ENCODE measurements at places on chromosomes 11 and 22.

DNA sequence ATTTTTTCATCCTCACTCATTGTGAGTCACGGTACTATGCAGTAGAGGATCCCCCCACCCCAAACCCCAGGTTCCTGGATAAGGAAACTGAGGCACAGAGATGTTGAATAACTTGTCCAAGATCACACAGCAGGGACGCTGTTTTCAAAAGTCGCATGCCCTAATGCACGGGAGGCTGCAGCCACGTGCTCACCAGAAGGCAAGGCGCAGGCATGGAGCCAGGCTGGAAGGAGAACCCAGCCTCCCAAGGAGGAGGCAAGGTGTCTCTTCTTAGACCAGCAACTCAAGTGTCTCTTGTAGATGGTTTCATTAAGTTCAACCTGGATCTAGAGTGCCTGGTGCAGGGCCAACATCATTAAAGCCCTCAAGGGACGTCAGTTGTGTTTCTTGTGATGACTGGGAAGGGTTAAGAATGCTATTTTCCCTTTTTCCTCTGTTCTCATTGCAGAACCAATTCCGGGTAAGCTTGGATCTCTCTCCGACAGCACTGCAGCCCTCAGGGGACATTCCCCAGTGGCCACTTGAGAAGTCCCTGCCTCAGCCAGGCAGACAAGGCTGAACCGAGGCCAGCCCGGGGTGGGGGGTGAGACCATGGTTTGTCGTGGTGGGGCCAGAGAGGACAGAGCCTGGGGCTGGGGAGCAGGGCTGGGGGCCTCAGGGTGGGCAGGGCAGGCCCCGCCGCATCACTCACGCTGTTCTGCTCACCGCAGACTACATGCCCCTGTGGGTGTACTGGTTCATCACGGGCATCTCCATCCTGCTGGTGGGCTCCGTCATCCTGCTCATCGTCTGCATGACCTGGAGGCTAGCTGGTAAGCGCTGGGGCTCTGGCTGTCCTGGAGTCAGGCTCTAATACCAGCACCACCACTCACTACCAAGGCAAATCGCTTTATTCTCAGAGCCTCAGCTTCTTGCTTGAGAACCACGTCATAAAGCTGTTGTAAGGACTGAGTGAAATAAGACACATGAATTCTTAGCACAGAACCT, 15.7 kb downstream of the TMEM121B start:
- no peak for DNase-seq

DNA sequence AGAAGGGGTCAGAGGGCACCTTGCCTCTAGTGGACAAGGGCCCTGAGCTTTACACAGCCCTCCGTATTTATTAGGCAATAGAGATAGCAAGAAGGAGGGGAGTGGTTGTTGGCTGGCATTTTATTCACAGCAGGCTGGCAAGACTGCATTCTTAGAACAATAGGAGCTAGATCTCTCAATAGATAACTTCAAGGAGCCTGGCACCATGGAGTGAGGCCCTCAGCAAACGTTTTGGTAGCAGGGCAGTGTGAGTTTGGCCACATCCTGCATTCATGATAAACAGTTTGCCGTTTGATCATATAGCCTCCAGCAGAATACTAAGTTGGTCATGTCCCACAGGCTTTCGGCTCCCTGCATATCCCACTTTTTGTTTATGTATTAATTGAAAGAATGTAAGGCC, 31.6 kb downstream of the OR10A6 start:
- no peak for DNase-seq

DNA sequence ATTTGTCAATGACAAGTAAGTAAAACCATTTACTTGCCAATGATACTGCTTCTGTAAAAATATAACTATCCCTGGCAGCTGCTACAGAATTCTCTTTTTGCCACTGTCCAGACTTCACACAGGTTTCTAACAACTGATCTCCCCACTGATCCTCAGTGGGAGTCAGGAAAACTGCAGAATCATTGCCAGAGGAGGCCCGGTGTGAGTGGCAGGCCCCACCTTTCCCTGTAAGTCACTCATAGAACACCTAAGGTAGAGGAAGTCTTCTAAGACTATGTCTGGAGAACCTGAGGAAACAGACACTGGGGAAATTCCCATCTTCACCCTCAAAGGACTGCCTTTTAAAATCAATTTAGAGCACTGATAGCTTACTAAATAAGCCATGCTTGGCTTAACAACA, 66.3 kb downstream of the ZC3H12C start:
- no peak for DNase-seq

DNA sequence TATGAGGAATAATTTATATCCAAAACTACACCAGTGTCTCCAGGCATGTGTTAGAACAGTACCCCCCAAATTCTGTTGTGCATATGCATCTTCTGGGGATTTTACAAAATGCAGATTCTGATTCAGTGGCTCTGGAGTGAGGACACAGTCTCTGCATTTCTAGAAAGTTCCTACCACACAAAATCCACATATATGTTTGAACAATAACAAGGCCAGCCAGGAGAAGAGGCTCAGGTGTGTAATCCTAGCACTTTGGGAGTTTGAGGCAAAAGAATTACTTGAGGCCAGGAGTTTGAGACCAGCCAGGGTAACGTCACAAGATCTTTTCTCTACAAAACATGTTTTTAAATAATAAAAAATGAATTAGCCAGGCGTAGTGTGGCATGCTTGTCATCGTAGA, 84.9 kb downstream of the ZNF280B start:
- no peak for DNase-seq

- DNase-seq = no peak
Measured at GRCh38 chr11:120771551-120772060, 252.3 kb upstream of the TBCEL start.

GRCh38 chr11:65290448-65291165, 24.1 kb upstream of the CDC42EP2 start:
- DNase-seq = no peak

DNA sequence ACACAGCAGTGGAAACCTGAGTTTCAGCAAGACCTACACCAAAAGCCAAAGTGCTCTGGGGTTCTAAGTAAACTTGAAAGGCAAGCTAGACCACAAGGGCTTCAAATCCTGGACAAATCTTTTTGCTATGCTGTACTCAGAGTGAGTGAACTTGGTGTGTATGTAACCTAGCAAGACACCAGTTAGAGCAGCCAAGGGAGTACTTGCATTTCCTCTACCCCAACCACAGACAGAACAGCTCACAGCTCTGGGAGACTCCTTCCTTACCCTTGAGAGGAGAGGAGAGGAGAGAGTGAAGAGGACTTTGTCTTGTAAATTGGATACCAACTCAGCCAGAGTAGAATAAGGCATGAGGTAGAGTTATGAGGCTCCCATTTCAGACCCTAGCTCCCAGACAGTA, 71.4 kb downstream of the CTSC start:
- no peak for DNase-seq

DNA sequence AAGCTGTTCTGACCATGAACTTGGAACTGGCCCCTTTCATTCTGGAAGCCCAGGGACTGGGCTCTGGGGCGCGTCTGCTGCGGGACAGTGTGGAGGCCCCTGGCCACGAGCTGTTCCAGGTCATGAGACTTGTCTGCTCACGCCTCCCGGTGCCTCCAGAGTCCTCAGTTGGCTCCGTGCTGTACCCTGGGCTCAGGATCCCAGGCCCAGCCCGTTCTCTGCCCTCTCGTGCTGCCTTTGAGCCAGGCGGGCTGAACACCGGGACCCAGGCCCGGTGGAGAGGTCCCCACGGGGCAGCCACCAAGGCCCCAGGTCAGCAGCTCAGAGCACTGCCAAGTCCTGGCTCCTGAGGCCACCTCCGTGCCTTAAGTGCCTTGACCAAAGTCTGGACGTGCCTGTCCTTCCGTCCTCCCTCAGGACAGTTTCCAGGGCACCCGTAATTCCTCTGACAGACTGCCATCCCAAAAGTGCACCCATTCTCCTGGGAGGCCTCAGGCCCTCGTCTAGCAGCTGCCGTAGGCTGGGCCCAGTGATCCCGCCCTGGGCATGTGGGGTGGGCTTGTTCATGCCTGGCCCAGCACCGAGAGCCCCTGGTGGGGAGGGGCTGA, 36.3 kb upstream of the PPARA start:
- no peak for DNase-seq

DNA sequence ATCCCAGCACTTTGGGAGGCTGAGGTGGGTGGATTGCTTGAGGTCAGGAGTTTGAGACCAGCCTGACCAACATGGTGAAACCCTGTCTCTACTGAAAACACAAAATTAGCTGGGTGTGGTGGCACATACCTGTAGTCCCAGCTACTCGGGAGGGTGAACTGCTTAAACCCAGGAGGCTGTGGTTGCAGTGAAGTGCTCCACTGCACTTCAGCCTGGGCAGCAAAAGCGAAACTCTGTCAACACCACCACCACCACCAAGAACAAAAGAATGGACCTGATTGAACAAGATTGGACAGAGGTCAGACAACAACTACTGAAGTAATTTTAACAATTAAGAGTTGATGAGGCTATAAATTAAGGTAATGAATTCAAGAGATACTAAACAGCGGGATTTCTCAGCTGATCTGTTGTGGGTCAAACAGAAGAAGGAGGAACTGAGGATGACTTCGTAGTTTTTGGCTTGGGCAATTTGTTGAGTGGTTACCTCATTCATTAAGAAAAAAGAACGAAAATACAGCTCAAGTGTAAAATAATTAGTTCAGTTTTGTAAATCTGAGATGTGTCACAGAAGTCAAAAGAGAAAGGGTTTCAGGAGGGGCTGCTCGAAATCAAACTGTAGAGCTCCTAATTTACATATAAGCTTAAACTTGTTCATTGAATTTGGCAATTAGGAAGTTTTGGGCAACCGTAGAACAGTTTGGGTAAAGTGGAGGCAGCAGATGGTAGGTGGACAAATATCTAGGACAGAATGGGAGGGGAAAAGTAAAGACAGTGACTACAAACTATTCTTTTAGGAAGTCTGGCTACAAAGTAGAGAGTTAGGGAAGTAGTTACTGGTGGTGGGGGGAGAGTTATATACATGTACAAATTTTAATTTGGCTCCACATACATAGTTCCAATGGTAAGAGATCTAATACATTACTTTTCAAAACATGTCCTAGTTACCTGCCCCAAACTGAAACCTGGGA, 4.5 kb downstream of the IL18 start:
- no peak for DNase-seq

DNA sequence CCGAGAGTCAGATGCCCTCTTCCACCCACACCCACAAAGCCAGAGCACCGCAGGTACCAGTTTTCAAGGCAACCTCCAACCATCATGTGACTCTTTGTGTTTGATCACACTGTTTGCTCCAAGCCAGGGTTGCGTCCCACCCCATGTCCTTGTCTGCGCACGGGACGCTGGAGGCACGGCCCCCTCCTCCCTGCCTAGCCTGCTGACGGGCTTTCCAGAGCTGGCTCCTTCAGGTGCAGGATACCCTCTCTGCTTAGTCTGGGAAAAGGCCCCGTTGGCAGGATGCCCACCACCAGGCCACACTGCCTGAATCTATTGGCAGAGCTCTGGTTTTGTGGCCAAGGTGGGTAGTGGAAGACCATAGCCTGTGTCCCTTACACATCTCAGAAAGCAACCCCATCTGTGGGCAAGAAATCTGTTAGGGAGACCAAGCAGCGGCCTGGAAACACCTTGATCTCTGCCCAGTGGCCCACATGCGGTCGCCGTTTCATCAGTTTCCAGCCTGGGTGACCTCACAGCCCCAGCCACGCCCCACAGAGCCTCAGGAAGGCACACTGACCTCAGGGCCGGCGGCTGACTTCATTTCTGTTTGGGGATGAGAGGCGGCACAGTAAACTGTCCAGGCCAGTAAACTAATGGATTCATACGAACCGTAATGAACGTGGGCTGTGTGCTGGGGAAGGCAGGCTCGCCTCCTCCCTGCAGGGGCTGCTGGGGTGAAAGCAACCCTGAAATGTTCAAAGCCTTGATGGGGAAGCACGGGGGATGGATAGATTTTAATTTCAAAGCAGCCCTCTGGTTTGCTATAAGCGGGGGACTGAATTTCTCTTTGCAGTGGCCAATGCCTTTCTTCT, 25.8 kb downstream of the CDPF1 start:
- DNase-seq = no peak

DNA sequence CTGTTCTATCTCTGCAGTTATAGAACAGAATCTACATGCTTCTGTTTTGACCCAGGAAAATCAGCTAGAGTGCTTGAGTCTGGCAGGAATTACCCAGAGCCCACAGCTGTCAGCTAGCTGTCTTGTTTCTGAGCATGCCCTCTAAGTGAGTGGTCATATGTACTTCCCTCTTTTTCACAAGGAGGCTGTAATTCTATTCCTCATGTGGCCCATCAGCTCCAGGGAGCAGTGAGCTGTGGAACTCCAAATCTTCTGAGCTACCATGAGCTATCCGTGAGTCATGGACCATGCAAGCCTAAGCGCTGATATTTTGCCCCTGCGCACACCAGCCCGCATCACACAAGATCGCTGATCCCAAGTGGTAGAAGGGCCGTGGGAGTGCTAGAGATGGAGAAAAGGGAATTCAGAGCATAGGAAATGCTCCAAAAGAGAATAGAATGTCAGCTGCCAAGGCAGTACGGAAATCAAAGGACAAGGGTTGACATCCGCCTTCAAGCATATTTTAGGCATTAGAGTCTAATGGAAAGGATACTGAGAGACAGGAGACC, 5.4 kb downstream of the FJX1 start:
- no peak for DNase-seq

DNA sequence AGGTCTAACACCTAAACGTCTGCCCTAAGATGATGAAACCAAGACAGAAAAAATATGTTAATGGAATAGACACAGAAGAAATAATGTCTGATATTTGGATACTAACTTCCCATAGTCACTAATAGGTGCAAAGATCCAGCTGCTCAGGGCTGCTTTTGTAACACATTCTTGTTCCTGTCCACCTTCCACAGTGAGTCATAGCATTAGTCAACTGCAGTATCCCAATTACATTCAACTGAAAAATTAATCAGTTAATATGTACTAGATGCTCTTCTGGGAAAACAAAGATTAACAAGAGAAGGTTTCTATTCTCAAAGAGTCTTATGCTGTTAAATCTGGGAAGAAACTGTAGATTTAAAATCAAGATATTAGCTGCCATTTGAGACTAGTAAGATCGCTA, 47.6 kb downstream of the HEPHL1 start:
- DNase-seq = no peak

DNA sequence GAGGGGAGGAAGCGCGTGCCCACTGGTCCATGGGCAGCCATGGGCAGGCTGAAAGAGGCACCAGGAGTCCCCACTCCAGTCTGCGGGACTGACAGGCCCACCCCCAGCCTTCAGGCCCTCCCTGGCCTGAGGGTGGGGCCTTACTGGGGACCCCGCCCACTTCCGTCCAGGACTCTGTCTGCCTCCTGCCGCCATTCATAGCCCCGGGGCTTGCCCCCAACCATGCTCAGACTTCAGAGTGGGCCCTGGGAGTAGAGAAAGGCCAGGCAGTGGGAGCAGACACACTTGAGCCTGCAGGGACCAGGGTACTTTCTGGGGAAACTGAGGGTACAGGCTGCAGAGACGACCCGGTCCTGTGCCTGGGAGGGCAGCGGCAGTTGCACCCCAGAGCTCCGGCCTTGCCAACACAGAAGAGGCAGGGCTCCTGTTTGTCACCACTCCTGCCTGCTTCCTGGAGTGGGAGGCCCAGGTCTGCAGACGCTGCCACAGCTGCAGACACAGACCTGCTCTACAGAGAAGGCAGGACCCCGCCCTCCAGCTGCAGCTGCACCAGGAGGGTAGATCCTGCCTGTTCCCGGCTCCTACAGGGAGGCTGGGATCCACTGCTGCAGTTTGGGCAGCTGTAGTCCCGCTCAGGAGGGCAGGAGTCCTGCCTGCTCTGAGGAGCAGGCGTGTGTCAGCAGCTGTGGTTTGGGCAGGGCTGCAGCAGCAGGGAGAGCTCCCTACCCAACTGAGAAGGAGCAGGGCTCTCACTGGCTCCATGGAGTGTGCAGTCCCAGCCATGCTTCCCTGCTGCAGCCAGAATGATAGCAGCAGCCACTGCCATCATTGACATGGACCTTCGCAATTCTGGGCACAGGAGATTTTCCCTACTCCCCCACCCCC, 387.9 kb upstream of the ANO3 start:
- no peak for DNase-seq

- DNase-seq = no peak
Measured at GRCh38 chr11:63643205-63643604, 28.0 kb downstream of the ATL3 start.

Data from activated CD4-positive, alpha-beta T cell treated with anti-CD3 and anti-CD28 coated beads for 4 hours (primary cell).